ENCODE measurements at places on chromosomes 6 and 20.
A peak's percentile ranks its signal among the peaks of the same experiment; 100 is the strongest.

- peak; percentile 51 for DNase-seq
Observed at GRCh38 chr6:160215232-160215631, 43.4 kb downstream of the SLC22A2 start.

GRCh38 chr20:48313324-48313723, 514.5 kb downstream of the PREX1 start:
- DNase-seq: no peak

DNA sequence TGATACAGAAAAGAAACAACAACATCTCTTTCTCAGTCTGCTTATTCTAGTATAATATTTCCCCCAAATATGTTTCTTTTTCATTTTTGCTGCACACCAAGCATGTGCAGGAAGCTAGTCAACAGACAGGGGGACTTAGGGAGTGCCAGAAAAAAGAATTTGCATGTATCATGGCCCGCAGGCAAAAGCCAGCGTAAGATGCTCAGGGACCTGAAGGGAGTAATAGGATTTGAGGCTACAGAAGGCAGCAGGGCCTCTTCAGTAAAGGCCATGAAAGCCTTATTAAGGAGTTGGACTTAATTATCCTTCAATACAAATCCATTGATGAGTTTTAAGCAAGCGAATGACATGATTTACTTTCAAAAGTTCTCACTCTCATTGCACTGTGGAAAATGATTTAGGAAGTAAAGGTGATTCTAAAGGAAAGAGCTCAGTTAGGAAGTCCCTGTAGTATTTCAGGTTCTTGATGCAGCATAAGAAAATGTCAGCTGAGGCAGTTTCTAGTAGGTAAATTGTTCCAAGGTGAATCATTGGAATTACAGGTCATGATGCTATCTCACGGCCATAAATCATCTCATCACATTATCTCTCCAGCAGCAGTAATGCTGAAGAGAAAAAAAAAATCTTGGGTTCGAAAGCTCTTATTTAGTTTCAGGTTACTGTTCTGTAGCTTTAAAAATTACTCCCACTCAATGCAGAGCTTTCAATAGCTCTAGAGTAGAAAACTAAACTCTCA, 94.8 kb downstream of the PTCHD4 start:
- DNase-seq: no peak

DNA sequence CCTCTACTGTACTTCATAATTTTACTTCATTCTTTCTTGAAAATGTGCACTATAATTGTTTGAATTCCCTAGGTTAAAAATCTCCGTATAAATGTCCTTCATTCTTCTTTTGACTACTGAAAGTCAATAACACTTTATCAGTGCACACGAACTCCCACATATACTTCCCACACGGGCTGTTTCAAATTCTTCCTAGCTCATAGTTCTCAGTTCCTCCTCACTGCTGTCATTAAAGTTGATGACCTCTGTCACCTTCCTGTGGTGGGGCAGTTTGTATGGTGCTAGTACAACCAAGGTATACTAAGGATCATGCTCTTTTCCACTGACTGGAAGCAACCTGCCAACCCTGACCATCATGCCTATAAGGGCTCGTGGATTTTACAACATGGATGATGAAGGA, 40.0 kb upstream of the CD2AP start:
- DNase-seq: no peak

DNA sequence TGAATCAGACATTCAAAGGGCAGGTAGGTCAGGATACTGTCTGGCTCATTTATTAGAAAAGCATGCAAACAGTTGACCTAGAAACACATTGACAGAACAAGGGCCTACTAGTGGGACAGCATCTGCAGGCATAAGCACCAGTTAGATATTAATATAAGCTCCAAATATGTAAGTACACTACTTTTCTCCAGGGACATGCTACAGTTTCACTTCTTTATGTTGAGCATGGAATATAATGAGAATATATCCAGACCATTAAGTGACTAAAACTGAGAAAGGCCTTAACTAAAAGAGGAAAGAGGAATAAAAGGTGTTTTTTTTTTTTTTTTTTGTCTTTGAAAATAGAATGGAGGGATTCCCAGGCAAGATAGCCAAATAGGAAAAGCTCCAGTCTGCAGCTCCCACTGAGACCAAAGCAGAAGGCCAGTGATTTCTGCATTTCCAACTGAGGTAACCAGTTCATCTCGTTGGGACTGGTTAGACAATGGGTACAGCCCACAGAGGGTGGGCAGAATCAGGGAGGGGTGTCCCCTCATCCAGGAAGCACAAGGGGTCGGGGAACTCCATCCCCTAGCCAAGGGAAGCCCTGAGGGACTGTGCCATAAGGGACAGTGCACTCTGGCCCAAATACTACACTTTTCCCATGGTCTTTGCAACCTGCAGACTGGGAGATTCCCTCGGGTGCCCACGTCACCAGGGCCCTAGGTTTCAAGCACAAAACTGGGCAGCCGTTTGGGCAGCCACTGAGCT, 251.6 kb downstream of the PHF3 start:
- DNase-seq: no peak

DNA sequence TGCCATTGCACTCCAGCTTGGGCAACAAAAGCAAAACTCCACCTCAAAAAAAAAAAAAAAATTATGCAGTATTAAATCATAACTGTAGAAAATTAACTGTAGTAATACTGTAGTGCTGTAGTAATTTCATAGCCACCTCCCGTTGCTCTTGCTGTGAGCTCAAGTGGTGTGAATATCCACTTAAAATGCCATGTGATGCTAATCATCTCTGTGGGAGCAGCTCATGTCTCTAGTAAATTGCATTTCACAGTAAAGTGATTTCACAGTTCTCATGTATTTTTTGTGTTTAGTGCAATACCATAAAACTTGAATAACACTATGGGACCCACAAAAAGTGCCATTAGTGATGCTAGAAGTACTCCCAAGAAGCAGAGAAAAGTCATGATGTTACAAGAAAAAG, 14.4 kb upstream of the FAM217A start:
- DNase-seq: no peak

DNA sequence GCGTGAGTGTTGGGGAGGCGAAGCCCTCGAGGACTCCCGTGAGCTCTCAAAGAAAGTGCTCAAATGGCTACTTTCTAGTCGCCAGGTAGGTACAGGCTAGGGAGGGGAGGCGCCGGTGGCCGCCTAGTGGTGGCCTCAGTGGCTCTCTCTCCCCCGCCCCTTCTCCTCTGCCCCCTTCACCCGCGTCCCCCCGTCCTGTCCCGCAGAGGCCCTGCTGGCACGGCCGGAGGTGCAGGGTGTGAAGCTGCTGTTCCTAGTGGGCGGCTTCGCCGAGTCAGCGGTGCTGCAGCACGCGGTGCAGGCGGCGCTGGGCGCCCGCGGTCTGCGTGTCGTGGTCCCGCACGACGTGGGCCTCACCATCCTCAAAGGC, 16.3 kb downstream of the ADISSP start:
- DNase-seq: no peak

GRCh38 chr6:139509167-139509566, 134.7 kb upstream of the CITED2 start:
- no peak for DNase-seq

- no peak for DNase-seq
Observed at GRCh38 chr20:44222027-44222426, 11.5 kb upstream of the OSER1 start.

- no peak for DNase-seq
Observed at GRCh38 chr6:34237316-34237721, 646 bp downstream of the HMGA1 start.

Data from fibroblast of pulmonary artery (primary cell).